ENCODE measurements at places on chromosomes 2 and 18.

DNA sequence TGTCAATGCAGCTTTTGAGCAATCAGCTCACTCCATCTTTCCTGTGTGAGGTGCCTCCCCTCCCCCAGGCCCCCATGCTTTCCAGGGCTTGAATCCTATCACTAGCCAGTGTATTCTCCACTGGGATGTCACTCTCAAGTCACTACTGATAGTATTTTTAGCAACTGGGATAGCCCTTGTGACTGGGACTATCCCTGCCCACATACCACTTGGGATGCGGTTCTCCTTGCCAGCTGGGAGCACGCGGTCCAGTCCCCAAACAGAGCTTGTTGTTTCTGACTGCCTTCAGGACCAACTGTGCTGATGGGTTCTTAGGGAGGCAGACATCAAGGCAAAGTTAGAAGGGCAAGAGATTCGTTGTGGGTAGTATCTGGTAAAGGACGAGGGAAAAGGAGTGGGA is 134.9 kb downstream of the FAM161A start:
- no peak for DNase-seq

DNA sequence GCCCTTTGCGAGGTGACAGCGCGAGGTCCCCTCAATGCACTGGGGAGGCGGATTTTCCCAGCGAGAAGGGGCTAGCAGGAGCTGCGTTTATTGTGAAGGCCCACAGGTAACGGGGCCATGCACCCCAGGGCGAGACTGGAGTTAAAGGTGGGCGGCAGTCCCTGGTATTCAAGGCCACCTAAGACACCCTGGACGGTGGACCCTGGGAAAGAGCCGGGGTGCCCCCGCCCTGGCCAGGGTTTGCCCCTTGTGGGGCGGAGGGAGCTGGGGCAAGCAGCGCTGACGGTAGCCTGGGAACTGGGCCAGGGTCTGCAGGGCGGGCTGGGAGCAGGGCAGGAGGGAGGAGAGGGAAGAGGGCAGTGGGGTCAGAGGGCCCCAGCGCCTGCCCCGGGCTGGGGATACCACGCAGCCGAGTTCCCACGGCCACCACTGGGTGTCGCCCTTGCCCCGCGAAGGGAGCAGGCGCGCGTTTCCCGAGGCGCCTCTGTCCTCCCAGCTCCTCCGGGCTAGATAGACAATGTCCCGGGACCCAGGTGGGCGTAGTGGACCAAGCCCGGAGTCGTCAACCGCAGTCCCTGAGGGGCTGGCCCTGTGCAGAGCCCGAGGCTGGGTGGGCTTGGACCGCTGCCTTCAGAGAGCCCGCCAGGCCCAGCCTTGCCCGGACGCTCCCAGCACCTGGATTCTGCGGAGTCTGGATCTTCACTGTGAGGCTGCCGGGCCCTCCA is 80.2 kb downstream of the SMAD4 start:
- no peak for DNase-seq

GRCh38 chr2:71006955-71007799 is 12.5 kb upstream of the TEX261 start:
- DNase-seq = no peak

- DNase-seq = no peak
Observed at GRCh38 chr2:195360242-195360641, 296.8 kb upstream of the SLC39A10 start.

GRCh38 chr18:43514747-43515146 is 237.5 kb upstream of the SYT4 start:
- DNase-seq = no peak

- no peak for DNase-seq
Observed at GRCh38 chr18:59799383-59800015, 100.3 kb upstream of the PMAIP1 start.

DNA sequence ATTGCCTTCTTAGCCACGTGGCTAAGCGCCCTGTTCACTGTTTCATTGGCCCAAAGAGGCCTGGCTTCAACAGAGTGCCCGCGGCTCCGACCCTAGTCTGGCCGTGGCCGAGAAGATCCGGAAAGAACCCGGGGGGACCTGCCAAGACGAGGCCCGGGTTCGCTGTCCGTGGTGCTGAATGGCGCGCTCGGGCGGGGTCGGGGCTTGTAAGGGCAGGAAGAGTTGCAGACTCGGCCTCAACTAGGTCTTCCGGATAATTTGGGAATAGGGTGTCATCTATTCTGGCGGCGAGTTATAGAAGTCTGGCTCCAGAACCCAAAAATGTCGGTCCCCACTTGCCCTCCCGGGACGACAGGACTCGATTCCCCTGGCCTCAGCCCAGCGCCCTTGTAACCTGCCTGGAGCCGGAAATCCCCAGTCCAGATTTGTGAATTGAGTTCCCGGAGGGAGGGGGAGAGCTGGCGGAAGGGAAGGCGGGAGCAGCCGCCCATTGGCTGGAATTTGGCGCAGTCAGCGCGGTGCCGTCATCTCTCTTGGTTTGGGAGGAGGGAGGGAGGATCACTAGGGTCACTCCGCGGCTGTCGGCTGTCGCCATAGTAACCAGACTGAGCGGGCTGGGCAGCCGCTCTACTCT is 3.5 kb downstream of the CDK5R2 start:
- no peak for DNase-seq

DNA sequence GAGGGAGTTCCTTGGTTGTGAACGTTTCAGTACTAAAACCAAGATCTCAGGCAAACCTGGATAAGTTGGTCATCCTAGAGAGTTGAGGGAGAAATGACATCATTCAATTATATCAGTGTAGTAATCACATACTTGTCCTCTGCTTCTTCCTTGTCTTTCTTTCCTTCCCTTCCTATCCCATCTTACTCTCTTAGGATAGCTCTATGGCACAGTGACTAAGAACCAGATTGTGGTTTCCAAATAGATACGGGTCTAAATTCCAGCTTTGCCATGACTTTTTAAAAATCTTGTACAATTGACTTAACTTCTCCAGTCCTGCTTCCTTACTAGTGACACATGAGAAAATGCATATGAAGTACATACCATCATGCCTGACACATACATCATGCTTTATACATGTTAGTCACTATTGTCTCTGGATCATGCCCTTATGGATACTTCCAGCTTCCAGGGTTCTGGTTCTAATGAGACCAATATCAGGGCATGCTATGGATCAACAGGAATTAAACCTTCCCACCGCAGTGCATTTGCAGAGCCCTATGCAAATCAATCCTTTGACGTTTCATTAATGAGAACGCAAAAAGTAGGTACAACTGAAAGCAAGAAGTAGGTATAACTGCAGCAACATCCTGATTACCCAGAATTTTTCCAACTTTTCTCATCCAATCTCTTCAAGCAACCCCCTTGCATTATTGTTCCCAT is 168.0 kb upstream of the KLF7 start:
- DNase-seq = peak; percentile 79

- DNase-seq = no peak
Observed at GRCh38 chr2:26579025-26579722, 62.0 kb downstream of the CIB4 start.

Measured in foreskin keratinocyte (primary cell).